ENCODE measurements at places on chromosomes 12 and 14.

DNA sequence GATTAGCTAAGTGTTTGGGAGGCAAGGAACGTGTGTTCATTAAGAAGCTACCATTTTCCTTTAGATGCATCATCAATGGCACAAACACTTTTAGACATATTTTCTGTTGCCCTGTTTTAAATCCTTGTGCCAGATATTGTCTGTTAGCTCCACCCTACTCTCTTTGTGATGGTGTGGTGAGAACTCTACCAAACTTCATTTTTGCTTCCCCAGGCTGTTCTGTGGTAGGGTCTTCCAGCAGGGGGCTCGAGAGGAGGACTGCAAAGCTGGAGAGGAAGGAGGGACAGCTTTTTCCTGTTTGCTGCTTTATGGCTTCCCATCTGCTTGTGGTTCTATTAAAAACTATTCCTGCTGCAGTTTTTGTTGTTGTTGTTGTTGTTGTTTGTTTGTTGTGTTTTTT, 23.8 kb upstream of the STRAP start:
- H3K4me1 ChIP-seq, result no peaks in the 10 kb centered on the region
- H3K27me3 ChIP-seq, result no peaks in the 10 kb centered on the region
- no peak overlapping the region for H3K27ac ChIP-seq
- no peak for DNase-seq
- no peak overlapping the region for H3K4me3 ChIP-seq

- no peak for DNase-seq
- no peaks in the 10 kb centered on the region for H3K4me1 ChIP-seq
- no peaks in the 10 kb centered on the region for H3K36me3 ChIP-seq
Observed at GRCh38 chr14:23259426-23259825, 21.7 kb downstream of the RNF212B start.

GRCh38 chr12:63912651-63913050, 68.2 kb downstream of the SRGAP1 start:
- DNase-seq, result no peak
- H3K4me1 ChIP-seq, result peaks cover 29% of the 10 kb centered on the region
- H3K27me3 ChIP-seq, result no peaks in the 10 kb centered on the region
- no peak overlapping the region for H3K4me3 ChIP-seq

- H3K4me3 ChIP-seq, result no peak overlapping the region
- no peak overlapping the region for H3K27ac ChIP-seq
- DNase-seq, result no peak
Observed at GRCh38 chr12:81699551-81699950, 59.6 kb downstream of the PPFIA2 start.

DNA sequence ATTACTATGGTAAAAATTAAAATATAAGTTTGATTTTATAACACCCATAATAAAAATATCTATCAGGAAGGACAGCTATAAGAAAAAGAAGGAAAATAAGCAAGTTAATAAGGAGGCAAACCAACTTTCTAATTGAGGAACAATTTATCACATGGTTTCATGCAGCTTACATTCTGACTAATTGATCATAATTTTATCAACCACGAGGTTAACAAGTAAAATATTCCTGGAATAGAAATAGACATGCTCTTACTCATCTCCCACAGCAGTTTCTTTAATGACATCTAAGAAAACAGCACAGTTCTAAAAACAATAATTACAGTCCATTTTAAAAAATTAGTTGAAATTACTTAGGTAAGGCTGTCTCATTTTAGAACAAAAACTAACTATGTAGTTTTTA, 130.8 kb upstream of the KRR1 start:
- no peaks in the 10 kb centered on the region for H3K36me3 ChIP-seq
- H3K27me3 ChIP-seq, result no peaks in the 10 kb centered on the region
- no peaks in the 10 kb centered on the region for H3K4me1 ChIP-seq
- H3K27ac ChIP-seq, result no peak overlapping the region

- DNase-seq, result no peak
- H3K36me3 ChIP-seq, result no peaks in the 10 kb centered on the region
- no peaks in the 10 kb centered on the region for H3K4me1 ChIP-seq
- no peak overlapping the region for H3K4me3 ChIP-seq
- peaks cover 4% of the 10 kb centered on the region for H3K27me3 ChIP-seq
Observed at GRCh38 chr12:75438059-75438754, 42.3 kb upstream of the GLIPR1 start.

DNA sequence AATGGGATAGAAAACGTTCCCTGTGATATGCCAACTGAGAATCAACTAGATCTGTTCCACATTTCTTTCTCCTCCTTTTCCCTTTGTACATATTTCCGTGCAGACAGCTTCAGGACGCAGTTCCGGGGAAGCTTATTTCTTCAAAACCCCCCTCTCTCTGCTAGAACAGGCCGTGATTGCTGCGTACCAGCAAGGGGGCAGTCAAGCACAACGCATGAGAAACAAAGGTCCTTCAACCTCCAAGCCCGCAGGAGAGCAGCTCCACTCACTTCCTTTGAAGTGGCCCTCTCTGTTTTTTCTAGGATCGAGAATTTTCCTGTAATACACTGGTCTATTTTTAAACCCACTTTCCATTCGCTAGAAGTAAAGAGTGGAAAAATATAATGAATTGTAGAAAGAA, 80.8 kb downstream of the ZNF664 start:
- no peak overlapping the region for H3K4me3 ChIP-seq
- no peaks in the 10 kb centered on the region for H3K27me3 ChIP-seq
- no peak overlapping the region for H3K27ac ChIP-seq
- DNase-seq, result no peak
- H3K36me3 ChIP-seq, result no peaks in the 10 kb centered on the region

- no peak overlapping the region for H3K27ac ChIP-seq
- no peak overlapping the region for H3K4me3 ChIP-seq
- H3K27me3 ChIP-seq, result no peaks in the 10 kb centered on the region
- no peaks in the 10 kb centered on the region for H3K4me1 ChIP-seq
- H3K36me3 ChIP-seq, result no peaks in the 10 kb centered on the region
Observed at GRCh38 chr14:57085801-57086200, 182.9 kb downstream of the EXOC5 start.

DNA sequence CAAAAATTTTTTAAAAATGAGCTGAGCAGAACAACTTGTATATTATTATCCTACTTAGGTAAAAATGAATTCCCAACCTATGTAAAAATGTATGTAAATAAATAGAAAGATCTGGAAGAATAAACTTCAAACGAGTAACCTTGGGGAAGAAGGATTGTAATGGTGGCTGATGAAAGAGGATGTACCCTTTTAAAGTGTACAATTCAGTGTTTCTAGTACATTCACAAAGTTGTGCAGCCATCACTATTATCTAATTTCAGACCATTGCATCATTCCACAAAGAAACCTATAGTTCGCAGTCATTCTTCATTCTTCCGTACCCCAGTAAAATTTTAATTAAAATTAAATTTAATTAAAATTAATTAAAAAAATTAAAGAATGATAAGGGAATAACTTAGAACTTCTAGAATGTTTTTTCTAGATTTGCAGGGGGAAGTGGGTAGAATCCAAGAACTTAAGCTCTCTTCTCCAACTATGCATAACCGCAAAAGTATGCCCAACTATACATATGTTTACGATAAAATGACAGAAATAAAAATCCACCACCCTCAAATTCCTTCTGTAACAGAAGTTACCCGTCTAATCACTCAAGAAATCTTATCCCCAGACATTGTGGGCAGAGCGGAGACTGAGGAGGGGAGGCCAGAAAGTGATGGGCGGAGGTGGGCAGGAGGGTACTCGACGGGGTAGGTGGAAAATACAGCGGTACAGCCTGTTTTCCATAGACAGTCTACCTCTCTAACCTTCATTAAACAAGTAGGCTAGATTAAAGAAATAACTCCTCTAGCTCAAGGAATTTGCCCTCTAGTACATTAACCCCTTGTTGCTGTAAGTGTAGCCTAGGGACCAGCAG, 921 bp downstream of the DEPDC4 start:
- peak overlapping the region; percentile 87 for H3K4me3 ChIP-seq
- no peaks in the 10 kb centered on the region for H3K36me3 ChIP-seq
- H3K27ac ChIP-seq, result peak overlapping the region; percentile 99
- no peak for DNase-seq
- H3K27me3 ChIP-seq, result no peaks in the 10 kb centered on the region

- no peaks in the 10 kb centered on the region for H3K36me3 ChIP-seq
- H3K4me1 ChIP-seq, result peaks cover 39% of the 10 kb centered on the region
- H3K27me3 ChIP-seq, result peaks cover 14% of the 10 kb centered on the region
- peak overlapping the region; percentile 21 for H3K4me3 ChIP-seq
- H3K27ac ChIP-seq, result no peak overlapping the region
Observed at GRCh38 chr14:20632831-20633691, 8.4 kb downstream of the OR6S1 start.

GRCh38 chr12:122293081-122293480, 26.8 kb upstream of the VPS33A start:
- DNase-seq, result no peak
- no peaks in the 10 kb centered on the region for H3K4me1 ChIP-seq
- peaks cover 64% of the 10 kb centered on the region for H3K36me3 ChIP-seq
- no peak overlapping the region for H3K27ac ChIP-seq
- no peaks in the 10 kb centered on the region for H3K27me3 ChIP-seq

GRCh38 chr12:124318278-124319020, 23.6 kb downstream of the RFLNA start:
- peaks cover 10% of the 10 kb centered on the region for H3K4me1 ChIP-seq
- peaks cover 2% of the 10 kb centered on the region for H3K36me3 ChIP-seq
- no peak for DNase-seq

DNA sequence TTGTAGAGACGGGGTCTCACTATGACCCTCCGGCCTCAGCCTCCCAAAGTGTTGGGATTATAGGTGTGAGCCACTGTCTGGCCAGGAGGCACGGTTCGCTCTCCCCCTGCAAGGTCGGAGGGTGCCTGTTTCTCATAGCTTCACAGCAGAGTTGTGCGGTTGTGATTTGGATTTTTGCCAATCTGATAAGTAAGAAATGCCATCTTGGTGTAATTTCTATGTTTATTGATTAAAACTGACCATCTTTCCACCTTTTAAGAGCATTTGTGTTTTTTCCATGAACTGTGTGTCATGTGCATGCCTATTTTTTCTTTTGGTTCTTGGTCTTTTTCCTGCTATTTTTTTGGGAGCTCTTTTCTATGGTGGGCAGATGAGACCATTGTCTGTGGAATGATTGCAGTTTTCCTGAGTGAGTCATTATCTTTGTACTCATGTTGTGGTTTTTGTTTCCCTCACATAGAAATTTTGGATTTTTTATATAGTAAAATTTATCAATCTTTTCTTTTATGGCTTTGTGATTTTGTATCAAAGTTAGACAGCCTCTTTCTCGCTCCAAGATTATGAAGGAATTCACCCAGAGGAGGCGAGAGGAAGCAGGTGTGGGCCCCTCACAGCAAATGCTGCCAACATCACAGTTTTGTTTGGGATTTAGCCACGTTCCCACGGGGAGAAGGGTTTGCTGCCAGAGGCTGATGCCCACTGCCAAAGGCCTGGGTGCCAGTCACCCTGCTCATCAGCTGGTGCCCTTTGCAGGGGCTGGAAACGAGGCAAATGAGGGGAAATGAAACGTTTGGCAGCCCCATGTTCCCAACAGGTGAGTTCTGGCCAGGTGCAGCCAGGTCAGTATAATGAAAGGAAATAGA, 47.2 kb downstream of the RFX4 start:
- no peaks in the 10 kb centered on the region for H3K4me1 ChIP-seq
- no peak overlapping the region for H3K27ac ChIP-seq
- no peak for DNase-seq
- H3K27me3 ChIP-seq, result no peaks in the 10 kb centered on the region
- H3K4me3 ChIP-seq, result no peak overlapping the region

GRCh38 chr12:53069621-53070410, 9.4 kb downstream of the SPRYD3 start:
- no peaks in the 10 kb centered on the region for H3K27me3 ChIP-seq
- H3K27ac ChIP-seq, result peak overlapping the region; percentile 86
- H3K36me3 ChIP-seq, result peaks cover 14% of the 10 kb centered on the region
- peak; percentile 93 for DNase-seq
- peaks cover 87% of the 10 kb centered on the region for H3K4me1 ChIP-seq
- peak overlapping the region; percentile 13 for H3K4me3 ChIP-seq

DNA sequence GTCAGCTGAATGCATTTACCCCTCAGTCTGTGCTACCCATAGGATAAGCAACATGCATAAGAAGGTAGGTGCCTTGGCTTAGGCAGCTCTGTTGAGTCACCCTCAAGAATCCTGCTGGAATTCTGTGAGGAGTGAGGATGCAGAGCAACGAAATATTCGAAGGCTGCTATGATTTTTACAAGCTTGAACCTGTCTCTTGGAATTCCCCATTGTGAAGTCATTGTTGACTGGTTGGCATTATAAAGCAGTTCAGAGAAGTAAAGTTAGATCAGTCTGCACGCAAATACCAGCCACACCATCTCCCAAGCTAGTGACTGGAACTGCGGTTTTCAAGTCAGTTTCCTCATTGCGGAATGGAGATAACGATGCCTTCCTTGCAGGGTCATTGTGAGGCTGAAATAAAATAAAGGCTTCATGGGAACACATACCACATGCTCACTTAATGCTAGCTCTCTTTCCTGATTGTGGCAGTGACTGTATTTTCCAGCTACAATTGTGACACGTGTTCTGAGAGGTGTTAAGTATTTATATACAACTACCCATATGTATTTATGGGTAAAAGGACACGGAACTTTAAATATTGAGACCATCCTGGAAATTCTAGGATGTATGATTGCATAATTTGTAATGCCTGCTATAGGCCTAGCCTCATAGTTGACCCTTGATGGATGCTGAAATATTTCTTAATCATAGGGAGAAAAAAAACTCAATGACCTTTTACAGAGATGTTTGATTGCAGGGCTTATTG, 96.7 kb downstream of the ETV6 start:
- no peaks in the 10 kb centered on the region for H3K27me3 ChIP-seq
- H3K27ac ChIP-seq, result peak overlapping the region; percentile 73
- no peak for DNase-seq
- peaks cover 78% of the 10 kb centered on the region for H3K4me1 ChIP-seq

GRCh38 chr14:44151130-44151820, 355.8 kb downstream of the FSCB start:
- H3K36me3 ChIP-seq, result no peaks in the 10 kb centered on the region
- H3K4me1 ChIP-seq, result no peaks in the 10 kb centered on the region
- no peak for DNase-seq
- H3K27ac ChIP-seq, result no peak overlapping the region

GRCh38 chr12:50097952-50098351, 5.9 kb upstream of the GPD1 start:
- DNase-seq, result no peak
- no peaks in the 10 kb centered on the region for H3K27me3 ChIP-seq

DNA sequence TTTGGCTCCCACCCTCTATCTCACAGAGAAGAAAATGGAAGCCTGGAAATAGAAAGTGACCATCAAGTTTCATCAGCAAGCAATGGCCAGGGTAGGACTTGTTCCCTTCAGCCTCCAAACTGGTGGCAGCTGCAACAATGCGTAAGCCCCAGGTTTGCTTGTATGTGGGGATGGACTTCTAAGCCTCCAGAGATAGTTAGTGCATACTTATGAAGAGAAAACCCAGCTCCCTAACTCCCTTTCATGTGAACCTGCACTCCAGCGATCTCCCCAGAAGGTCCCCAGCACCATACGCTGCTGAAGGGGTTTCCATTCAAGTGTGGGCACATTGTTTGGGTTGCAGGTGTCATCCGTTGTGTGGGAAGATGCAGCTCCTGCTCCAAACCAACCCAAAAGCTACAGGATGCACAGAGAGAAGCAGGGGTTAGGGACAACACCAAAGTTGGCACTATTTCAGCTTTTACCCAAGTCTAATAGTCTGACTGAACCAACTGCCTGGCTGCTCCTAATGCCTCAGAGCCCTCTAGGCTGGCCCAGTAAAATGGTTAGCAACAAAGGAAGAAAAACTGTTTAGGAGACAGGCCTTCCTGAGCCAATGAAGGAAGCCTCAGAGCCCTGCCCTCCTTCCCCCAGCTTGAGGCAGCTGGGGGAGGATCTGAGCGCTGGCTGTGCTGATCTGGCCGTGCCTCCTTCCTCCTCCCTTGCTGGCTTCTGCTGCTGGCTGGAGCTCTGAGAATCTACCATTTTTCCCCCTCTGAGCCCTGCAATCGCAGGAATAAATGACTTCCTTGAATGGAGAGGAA, 12.3 kb downstream of the ZFP36L1 start:
- DNase-seq, result no peak
- H3K27me3 ChIP-seq, result no peaks in the 10 kb centered on the region
- H3K27ac ChIP-seq, result peak overlapping the region; percentile 73
- H3K36me3 ChIP-seq, result no peaks in the 10 kb centered on the region

Data from esophagus muscularis mucosa (tissue), 4 donors.